ENCODE measurements at places on chromosomes 4 and X. TPM values are rescaled to one million over a fixed set of nuclear protein-coding genes. Genes with fewer than 3 reads are reported as not detected.
A peak's percentile ranks its signal among the peaks of the same experiment; 100 is the strongest.

DNA sequence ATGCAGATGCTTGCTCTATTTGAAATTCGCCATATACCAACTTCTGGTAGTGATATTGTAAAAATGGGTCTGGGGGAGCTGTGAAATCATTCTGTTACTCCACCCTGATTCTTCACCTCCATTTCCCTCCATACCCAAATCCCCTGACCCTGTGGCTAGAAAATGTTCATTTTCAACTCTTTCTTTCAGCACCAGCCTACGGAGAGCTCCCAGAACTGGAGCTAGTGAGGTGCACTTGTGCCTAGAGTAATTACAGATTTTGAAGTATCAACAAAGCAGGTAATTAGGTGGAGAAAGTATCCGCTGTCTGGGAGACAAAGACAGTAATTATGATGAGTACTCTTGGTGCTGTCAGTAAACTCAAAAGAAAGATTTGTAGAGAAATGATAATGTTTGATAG, 8.1 kb downstream of the ARHGAP36 start:
- ATAC-seq = no peak

GRCh38 chr4:182600093-182600492, 317.1 kb downstream of the DCTD start:
- ATAC-seq = no peak

- ATAC-seq = no peak
Measured at GRCh38 chr4:42642101-42642797, 14.7 kb downstream of the ATP8A1 start.

Gene TEC
- total RNA-seq = 6.3 TPM

DNA sequence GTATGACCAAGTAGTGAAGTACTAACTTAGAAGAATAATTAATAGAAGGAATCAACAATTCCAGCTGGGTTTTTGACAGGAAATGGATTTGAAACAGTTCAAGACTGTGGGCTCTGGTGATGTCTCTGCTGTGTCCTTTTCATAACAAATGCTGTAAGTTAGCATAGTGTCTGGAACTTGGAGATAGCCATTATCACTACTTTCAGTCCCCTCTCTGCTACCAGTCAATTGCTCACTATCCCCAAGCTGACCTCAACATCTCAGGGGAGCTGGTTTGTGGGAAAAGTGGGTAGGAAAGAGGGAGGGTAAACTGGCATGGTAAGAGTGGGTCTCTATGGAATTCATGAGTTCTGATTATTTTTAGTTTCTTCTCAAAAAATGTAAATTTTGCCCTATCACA, 231.4 kb upstream of the MID1 start:
- ATAC-seq = no peak

Gene CSAG2
- not detected for total RNA-seq

GRCh38 chr4:25343671-25344070, 31.1 kb downstream of the ZCCHC4 start:
- no peak for ATAC-seq

DNA sequence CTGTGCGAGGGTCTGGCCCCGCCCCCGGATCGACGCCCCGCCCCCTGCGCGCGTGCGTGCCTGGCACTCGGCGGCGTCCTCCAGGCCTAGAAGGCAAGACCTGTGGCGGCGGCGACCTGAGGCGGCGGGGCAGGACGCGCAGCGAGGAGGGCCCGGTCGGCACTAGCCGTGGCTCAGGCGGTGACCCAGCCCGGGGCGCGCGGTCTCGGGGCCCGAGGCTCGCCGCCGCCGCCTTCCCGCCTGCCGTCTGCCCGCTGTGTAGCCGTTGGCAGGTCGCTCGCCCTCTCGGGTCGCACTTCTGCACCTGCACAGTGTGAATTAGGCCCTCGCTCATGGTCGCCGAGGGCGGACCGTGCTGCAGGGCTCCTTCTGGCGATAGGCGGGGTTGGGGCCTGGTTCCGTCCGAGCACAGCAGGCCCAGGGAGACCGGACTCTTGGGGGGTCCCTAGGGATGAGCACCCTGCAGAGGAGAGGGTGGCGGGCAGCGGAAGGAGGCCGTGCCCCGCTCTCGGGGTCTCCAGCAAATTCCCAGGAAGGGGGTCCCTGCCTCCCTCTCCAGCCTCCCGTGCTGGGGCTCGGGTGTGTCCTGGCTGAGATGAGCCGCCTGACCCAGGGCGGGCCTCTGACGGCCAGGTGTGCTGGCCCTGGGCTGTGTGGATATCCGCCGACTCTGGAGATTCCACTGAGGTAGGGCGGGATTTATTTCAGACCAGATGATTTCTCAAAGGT, 557 bp upstream of the FAM53A start:
- ATAC-seq = peak; percentile 36

DNA sequence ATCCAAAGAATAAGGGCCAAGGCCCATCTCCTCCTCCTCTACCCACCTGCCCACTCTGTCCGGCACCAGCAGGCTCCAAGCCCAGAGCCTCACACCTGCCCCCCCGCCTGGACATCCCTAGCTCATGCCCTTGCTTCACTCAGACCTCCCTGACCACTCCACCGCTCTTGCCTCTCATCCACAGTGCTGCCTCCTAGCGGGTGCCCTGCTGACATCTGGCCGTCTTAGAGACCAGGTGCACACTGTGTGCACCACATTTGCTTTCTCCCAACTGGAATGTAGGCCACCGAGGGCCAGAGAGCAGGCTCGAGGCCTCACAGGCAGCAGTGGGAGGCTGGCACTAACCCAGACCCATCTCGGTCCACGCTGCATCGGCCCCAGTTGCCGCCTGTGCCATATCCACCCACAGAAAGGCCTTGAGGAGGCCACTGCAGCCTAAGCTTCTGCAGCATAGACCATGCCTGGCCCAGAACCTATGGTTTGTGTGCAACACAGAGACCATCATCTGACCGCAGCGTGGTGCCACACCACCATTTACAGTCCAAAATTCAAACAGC, 13.5 kb downstream of the LETM1 start:
- ATAC-seq = no peak

GRCh38 chr4:2076908-2077536, 17.9 kb downstream of the NAT8L start:
- ATAC-seq = no peak

Gene CBR4
- 11.6 TPM for total RNA-seq

- peak; percentile 17 for ATAC-seq
Measured at GRCh38 chr4:87209696-87210095, 10.7 kb downstream of the KLHL8 start.

DNA sequence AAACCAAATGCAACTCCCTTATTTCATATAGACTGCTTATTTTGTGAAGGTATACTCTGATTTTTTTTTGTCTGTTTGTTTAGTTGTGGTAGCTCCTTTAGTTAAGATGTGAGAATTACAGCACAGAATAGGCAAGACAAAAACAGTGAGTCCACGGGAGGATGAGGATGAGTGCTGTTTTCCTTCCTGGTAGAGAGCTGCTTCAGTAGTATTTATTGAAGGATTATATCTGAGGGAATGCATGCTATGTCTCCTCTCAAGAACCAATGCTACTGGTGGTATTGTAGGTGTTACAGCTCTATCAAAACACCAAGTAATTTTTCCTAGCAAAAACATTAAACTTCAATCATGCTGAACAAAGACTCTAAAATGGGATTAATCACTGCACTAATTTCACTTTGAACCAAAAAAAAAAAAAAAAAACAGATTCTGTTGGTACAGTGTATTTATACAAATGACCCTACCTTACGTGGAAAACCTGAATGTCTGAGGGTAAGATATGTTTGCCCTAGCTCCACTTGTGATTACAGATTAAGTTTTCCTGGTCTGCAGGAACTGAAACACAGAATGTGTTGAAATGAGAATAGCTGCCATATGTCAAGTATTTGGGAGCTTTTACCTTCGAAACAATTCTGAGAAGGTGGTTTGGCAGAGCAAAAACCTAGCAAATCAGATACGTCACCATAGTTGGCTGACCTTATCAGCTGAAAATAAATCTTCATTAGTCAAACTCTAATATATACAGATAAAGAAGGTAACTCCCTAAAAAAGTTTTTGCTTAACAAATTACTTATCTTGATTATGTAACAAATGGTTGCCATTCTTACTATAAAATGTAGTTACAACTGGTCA, 40.3 kb downstream of the PPP3CA start:
- ATAC-seq = no peak

DNA sequence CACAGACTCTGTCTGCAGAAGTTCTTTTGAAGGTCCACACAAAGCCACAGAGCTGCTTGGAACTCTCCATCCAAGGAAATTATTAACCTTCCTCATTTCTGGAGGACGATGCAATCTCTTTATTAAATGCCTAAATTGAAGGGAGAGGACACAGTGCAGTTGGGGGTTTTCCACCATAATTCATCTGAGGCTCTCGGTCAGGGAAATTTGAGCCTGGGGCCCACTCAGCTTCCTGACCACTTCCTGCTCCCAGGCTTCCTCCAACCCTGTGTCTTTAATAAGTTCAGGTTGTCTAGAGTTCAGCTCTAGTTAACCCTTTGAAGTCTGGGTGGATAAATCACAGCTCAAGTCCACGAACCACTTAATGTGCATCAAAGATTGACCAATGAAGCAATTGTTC, 58.5 kb downstream of the PRPS1 start:
- no peak for ATAC-seq

- peak; percentile 68 for ATAC-seq
Measured at GRCh38 chr4:53185869-53186585, 179.8 kb downstream of the SCFD2 start.

- ATAC-seq = peak; percentile 2
Measured at GRCh38 chr4:54066718-54067129, 2.3 kb upstream of the CHIC2 start.

- no peak for ATAC-seq
Measured at GRCh38 chrX:136829413-136829812, 48.7 kb upstream of the ARHGEF6 start.

GRCh38 chrX:151359931-151360871, 36.8 kb upstream of the VMA21 start:
- ATAC-seq = peak; percentile 28

Gene ARMCX4
- total RNA-seq = 3.1 TPM

DNA sequence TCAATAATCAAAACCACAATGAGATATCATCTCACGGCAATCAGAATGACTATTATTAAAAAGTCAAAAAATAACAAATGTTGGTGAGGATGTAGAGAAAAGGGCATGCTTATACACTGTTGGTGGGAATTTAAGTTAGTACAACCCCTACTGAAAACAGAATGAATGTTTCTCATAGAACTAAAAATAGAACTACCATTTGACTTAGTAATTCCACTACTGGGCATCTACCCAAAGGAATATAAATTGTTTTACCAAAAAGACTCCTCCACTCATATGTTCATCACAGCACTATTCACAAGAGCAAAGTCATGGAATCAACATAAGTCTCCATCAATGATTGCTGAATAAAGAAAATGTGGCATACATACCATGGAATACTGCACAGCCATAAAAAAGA, 278.1 kb upstream of the ARSJ start:
- ATAC-seq = no peak

- no peak for ATAC-seq
Measured at GRCh38 chr4:138398322-138398721, 156.2 kb upstream of the SLC7A11 start.

Data from esophagus mucosa (tissue), 1 donor.